ENCODE measurements at places on chromosomes 5 and 9.

GRCh38 chr5:159825551-159826051 lies 90.7 kb upstream of the ADRA1B start:
- no peak for DNase-seq

DNA sequence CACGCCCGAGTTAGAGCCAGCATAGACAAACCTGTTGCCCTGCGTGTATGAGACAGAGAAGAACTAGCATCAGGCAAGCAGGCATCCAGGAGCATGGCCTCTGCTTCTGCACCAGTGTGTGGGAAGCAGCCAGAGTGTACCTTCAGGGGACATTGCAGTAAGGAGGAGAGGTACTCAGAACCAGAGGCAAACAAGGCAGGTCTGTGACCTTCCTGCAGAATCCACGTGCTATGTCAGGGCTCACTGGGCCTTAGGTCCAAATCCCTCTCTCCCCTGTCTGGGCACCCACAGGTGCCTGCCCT lies 63.0 kb downstream of the SECISBP2 start:
- no peak for DNase-seq

- DNase-seq: peak; percentile 66
These were observed 9.6 kb downstream of the SEC61B start for GRCh38 chr9:99231711-99232110.

GRCh38 chr5:134568761-134569695 lies 43.6 kb downstream of the JADE2 start:
- no peak for DNase-seq

DNA sequence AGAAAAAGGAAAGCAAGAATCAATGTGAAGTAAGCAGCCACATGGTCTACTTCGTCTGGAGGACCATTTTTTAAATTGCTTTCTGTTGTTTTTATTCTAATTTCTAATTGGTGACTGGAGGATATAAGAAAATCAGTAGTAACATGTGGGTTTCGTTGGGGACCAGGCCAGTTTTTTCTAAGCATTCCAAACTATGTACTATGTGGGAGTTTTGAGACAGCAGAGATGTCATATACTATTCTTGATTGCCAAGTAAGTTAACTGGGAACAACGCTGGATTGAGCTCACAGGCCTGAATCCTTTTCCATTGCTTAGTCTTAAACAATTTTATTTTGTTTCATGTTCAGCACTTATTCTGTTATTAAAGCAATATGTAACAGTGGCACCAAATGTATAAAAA lies 225.7 kb downstream of the TMEM167A start:
- no peak for DNase-seq

- peak; percentile 61 for DNase-seq
These were observed 26.9 kb upstream of the ADAM19 start for GRCh38 chr5:157602505-157602904.

GRCh38 chr9:136376457-136376856 lies 3.0 kb upstream of the CARD9 start:
- DNase-seq: no peak

DNA sequence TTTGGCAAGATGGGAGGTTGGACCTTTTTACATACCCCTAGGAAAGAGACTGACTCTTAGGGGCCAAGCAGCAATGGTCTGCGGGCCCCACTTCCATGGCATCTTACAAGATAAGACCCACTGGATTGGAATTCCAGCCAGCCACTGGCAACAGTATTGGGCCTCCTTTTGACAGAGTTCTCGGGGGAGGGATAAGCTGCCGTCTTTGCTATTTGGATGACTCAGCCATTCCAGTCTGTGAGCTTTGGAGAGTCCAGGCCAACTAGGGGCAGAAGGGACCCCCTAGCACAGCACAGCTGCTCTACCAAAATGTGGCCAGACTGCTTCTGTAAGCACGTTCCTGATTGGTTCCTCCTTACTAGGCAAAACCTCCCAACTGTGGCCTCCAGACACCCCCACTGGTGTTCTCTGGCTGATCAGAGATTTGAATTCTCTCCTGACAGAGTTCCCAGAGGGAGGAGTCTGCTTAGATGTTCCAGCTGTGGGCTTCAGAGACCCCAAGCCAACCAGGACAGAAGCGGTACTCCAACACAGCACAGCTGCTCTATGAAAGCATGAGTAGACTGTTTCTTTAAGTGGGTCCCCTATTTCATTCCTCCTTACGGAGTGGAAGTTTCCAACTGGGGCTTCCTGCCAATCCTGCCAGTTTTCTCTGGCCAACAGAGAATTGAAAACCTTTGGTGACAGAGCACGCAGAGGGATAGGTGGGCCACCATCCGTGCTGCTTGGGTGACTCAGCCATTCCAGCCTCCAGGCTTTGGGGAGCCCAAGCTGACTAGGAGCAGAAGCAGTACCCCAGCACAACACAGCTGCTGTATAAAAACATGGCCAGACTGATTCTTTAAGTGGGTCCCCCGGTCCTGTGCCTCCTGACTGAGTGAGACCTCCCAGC lies 672.1 kb upstream of the RIOK2 start:
- no peak for DNase-seq

DNA sequence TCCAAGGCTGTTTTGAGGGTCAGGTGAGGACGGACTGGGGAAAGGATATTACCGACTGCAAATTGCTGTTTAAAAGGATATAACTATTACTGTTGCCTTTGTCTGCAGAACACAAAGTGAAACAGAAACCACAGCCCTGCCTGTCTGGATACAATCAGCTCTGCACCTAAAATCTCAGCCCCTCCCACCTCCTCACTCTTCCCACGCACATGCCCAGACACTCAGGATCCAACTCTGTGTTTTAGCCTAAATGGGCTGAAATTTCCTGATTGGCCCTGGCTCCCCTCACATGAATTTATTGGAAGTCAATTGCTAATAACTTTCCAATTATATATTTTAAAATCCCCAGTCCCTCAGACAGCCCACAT lies 176.3 kb upstream of the PPP1R26 start:
- no peak for DNase-seq

DNA sequence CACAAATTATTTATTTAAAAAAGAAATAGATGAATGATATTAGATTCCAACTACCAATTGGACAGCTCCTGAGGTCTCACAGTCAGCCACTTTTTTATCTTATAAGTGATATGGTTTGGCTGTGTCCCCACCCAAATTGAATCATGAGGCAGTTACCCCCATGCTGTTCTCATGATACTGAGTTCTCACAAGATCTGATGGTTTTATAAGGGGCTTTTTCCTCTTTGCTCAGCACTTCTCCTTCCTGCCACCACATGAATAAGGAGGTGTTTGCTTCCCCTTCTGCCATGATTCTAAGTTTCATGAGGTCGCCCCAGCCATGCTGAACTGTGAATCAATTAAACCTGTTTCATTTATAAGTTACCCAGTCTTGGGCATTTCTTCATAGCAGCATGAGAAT lies 12.9 kb downstream of the NLN start:
- DNase-seq: no peak

GRCh38 chr9:106383072-106383471 lies 479.9 kb upstream of the ZNF462 start:
- DNase-seq: no peak

DNA sequence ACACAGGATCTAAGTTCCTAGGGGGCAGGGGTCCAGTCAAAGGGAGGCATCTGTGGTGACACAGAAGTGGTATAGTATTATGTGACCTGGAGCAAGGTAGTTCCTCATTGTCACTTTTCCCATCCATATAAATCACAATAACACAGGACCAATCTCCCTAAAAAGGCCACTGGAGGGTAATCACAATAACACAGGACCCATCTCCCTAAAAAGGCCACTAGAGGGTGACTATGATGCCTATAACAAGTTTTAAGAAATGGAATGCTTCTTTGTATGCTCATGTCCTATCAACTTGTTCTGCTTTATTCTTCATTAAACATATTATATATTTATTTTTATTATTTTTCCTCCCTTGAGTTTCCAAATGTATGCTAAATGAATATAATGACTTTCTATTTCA lies 254.6 kb downstream of the ASTN2 start:
- no peak for DNase-seq

DNA sequence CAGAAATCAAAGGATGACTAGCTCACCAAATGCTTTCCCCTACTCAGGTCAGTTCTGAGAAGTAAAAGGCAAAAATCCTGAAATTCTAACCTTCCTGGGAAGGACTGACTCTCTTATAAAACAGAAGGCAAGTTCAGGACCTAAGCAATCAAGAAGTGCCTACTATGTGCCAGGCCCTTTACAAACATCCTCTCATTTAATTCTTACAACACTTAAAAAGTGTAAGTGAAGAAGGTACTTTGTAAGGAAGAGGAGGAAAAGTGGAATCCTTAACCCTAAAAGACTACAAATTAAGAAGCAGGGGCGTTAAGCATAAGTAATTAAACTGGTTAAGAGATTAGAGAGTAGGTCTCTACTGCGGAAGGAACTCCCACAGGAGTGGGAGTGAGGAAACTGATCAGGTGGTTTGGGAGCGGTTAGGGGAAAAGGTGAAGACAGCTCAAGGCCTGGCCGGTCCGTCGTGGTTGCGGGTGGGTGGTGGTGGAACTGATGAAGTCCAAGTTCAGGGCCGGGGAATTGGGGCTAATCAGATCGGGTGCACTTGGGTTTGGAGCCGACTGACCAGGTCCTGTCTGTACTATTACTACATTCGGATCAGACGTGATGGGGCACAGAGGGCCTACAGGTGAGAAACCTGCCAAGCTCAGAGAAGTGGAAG lies 839 bp downstream of the MED27 start:
- no peak for DNase-seq

DNA sequence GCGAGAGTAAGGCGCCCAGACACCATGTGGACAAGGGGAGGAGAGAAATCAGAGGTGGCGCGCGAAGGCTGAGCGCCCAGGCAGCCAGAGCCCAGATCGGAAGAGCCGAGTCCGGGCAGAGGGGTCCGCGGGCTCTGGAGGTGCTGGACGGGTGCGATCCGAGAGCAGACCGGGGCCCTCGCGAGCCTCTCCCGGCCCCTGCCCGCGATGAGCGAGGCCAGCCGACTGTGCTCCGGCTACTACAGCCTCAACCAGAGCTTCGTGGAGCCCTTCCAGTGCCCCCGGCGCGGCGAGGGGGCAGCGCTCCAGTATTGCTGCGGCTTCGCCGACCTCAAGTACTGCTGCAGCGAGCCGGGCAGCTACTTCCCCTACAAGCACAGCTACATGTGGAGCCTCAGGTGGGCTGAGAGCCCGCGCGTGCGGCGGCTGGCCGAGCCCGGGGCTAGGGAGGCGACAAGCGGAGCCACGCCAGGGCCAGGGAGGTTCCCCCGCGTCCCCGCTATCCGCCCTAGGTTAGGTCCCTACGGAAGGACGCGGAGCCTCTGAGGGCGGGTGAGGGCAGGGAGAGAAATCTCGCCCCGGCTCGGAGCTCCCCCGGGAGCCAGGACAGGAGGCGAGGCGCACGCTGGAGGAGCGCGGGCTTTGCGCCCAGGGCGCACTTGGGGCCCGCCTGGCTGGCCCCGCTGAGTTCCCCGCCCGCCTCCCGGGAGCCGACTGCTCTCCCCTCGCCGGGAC lies at the start of gene SHISAL2B:
Gene SHISAL2B, plus strand, starts transcription at position 87 of the 735 bp plus-strand sequence. Its CDS starts 121 bp downstream, at position 208.
- no peak for DNase-seq

GRCh38 chr5:75617736-75618352 lies 6.6 kb downstream of the ANKDD1B start:
- DNase-seq: no peak

DNA sequence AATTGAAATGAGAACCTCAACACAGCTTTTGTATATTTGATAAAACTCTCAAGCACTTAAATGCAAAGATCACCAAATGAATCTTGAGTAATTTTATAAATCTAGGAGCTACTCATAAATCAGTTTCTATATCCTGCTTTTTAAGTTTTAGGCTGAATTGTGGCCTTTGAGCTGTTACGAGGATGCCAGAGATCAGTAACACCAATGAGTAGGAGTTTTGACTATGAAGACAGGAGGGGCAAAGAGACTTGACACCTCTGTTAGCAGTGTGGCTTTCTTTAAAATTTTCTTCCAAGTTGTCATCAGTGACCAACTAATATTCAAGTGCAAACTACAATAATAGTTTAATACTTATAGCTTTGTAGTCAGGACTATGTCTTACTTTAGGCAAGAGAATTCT lies 12.6 kb downstream of the PPIP5K2 start:
- DNase-seq: no peak

GRCh38 chr9:125397736-125398135 lies 136.1 kb downstream of the GAPVD1 start:
- no peak for DNase-seq

- DNase-seq: no peak
These were observed 31.0 kb upstream of the PHF24 start for GRCh38 chr9:34927061-34927460.

- no peak for DNase-seq
These were observed 42.6 kb downstream of the ZDHHC21 start for GRCh38 chr9:14650596-14650995.

DNA sequence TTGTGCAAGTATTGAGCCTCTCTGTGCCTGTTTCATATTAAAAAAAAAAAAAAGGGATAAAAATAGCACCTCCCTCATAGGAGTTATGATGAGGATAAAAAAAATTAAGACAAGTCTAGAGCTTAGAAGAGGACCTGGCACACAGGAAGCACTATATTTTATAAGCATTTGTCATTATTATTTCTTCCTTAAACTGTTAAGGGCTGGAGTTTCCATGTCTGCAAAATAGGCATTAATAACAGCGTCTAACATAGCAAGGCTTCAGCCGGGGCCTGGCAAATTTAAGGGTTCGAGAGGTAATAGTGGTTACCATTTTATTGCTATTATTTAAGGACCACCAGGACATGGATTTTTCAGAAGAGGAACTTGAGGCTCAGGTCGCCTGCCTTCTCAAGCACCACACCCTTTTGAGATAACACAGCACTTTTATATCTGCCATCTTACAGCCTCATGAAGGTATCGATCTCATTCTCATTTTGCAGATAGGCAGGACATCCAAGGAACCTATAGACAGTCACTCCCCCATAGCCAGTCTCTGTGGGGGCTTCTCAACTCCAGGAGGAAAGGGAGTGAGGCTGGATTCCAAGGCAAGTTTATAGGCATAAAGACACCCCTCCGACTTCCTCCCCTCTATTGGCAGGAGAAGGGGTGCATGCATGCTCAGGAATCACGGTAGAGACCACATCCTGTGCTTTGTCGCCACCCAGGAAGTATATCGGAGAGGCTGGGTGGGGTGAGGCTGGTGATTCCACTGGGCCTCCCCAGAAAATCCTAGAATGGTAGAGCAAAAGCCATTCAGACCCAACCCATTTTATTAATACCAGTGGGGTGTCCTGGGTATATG lies 2.4 kb downstream of the ANXA6 start:
- peak; percentile 38 for DNase-seq

- DNase-seq: peak; percentile 44
These were observed 11.3 kb upstream of the SKP1 start for GRCh38 chr5:134188092-134188491.

- DNase-seq: no peak
These were observed 117.9 kb downstream of the HCN1 start for GRCh38 chr5:45578270-45578669.

- DNase-seq: no peak
These were observed 91.9 kb upstream of the RASEF start for GRCh38 chr9:83154821-83155220.

DNA sequence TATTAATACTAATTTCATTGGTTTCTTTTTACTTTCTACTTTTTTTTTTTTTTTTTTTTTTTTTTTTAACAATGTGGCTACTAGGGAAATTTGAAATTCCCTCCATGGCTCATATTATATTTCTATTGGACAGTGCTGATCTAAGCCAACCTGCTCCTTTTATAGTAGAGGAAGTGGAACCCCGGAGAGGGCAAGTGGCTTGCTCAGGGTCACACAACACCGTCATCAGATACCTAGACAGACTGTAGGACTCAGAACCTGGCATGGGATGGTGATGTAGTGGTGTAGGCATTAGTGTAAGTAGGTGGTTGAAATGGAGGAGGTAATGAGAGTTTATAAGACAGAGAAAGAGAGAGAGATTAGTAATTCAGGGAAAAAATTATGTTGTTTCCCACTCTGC lies 10.8 kb downstream of the ZNF618 start:
- no peak for DNase-seq

GRCh38 chr9:95268681-95269080 lies 48.8 kb downstream of the FANCC start:
- peak; percentile 33 for DNase-seq

Measured in NAMALWA (cell line).